ENCODE measurements at places on chromosomes 11 and 22.

GRCh38 chr11:79274636-79275331 lies 166.0 kb downstream of the TENM4 start:
- DNase-seq: no peak

DNA sequence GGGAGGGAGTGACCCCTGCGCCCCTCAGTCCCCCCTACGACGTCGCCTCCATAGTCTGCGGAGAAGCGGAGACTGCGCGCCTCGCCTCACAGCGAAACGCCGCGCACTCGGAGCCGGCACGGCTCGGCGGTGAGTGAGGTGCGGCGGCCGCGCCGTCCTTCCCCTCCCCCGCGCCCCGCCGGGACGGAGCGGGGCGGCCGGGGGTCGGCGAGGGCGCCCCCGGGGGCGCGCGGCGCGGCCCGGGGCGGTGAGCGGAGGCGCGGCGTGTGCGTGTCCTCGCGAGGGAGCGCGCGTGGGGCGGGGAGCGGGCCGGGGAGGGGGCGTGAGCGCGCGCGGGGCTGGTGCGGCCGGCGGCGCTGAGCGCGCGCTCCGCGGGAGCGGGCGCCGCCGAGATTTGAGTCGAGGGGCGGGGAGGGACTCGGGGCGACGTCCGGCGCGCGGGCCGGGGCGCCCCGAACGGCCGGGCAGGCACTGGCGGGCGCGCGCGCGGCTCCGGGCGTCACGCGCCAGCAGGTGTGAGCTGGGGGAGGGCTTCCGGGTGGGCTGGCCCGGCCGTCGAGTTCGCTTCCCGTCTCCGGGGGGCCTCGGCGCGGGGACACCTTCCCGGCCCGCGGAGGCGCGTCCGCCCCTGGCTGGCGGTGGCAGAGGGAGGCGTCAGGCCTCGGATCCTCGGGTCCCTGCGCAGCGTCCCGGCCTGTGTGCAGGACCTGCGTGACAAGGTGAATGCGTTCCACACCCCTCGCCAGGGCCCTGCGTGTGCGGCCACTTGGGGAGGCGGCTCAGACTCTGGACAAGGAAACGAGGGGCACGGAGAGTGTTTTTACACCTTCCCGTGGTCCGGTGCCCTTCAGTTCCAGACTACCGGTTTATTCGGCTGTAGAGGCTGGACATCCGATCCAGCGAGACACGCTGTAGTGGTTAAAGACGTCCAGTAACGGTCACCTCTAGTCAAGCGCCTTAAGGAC lies 50.4 kb downstream of the FAM83F start:
- peak; percentile 74 for DNase-seq

DNA sequence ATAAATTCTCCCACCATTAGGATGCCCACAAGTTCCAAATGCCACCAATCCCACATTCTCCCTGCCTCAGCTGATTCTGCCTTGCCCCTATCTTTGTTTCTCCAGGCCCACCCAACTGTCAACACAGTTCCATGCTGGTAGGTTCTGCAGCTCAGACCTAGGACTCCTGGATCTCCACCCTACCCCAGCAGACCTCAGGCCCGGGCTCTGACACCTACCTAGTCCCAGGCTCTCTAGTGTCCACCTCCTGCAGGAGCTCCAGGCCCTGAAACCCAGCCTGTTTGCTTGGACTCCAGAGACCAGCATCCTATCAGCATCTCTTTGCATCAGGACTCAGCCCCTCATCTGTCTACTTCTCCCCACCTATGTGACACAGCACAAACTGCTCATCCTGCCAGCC lies 86.5 kb downstream of the PDE2A start:
- no peak for DNase-seq

DNA sequence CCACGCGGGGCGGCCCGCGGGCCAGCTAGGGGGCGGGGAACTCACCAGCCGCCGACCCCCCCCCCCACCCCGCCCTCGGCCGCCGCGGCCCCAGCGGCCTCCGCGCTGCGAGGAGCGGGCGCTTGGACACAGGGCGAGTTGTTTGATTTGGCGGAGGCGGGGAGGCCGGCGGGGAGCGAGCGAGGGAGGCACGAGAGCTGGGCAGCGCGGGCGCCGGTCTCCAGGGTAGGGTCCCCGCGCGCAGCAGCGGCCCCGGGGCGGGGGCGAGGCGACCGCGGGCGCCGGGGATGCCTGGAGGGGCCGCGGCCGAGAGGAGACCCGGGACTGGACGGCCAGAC lies 64.4 kb downstream of the NAV2 start:
- peak; percentile 72 for DNase-seq

DNA sequence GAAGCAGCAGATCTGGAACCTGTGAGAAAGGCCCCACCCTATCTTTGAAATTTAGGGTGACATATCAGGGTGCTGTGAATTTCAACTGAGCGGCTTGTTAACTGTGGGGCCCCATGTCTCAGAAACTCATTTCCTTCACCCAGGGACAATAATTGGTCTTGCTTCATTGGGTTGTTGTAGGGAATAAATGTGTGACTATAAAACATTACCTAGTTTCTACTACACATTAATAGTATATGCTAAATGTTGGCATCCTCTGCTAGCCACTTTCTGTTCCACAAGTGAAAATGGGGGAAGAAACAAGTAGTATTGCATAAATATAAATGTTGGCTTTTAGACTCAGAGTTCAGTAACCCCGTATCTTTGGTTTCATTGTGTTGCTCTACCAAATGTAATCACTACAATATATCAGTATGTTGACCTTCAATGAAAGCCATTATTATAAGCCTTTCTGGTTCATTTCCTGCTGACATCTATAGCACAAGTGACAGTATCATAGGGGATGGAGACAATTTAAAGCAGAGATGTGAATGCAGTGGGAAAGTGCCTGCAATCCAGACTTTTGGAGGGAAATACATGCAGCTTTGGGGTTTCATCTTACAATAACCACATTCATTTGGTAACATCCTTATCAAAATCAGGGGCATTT lies 905.5 kb upstream of the RAG2 start:
- DNase-seq: no peak

DNA sequence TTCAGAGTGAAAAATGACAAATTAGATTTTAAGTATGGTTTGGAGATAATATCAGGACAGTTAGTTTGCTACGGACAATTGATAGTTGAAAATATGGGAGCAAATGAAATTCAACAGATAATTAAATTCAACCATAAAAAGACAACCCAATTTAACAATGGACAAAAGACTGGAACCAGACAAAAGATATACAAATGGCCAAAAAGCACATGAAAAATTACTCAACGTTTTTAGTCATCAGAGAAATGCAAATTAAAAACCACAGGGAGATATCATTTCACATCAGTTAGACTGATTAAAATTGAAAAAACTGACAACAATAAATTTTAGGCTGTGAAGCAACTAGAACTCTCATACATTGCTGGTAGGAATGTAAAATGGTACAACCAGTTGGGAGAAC lies 27.2 kb downstream of the SIK2 start:
- DNase-seq: no peak

DNA sequence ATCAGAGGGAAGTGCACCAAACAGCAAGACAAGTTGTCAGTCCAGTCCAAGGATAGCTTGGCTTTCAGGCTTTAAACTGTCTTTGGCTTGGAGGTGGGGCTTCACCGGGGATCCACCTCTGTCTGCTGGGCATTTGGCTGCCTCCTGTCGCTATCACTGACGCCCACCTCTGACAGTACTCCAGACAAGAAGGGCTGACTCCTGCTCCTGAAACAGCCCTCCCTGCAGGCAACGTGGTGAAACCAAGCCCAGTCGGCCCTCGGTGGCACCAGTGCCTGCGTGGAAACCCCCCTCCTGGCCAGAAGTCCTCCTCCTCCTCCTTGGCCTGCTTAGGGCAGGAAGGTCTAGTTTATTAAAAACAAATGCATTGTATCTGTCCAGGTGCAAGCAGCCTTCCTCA lies 16.9 kb downstream of the DHCR7 start:
- DNase-seq: no peak

DNA sequence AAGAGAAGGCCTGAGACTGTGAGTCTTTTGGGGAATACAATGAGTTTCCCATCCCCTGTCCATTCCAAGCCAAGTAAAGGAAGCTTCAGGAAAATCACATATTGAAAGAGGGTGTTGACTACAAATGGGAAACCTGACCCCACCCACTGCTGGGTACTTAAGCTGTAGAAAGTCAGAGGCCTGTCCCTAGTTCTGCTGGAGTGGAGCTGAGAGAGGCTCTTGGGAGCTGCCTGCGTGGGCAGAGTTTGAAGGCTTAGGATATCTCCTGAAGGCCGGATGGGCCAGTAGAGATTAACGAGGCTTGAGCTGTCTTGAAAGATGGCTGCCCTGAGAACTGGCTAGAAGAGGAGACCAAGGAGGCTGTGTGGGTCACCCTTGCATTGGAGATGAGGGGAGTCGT lies 176.2 kb upstream of the NECTIN1 start:
- DNase-seq: no peak

DNA sequence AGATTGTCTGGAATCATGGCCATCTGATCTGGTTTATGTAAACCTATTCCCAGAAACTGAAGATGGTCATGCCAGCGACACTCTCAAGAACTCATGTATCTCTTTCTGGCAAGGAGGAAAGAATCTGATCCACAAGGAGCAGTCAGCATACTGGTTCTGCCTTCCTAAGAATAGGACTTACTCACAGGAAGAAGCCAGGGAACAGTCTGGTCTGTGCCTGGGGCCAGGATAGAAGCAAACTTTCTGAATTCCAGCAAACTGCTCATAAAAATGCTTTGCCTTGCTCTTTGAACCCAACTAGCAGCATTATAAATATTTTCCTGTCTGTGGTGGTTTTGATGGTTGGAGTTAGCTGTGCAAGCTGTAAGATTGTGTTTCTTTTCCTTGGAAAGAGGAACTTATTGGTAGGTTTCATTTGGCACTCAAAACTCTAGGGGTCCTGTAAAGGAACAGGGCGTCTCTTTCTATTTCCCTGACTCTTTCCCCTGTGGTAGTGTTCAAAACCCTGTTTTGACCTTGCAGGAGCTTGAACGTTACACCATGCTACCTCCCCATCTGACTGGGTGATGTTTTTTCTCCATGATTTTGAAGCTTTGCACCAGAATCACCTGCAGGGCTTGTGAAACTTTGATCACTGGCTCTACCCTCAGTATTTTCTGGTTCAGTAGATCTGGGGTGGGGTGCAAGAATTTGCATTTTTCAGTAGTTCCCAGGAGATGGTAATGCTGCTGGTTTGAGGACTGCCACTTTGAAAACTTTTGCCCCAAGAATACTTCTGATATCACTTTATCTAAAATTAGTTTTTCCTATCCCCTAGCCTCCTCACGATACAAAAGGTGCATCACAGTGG lies 627.8 kb upstream of the ANO5 start:
- no peak for DNase-seq

GRCh38 chr11:210122-210802 lies 2.8 kb downstream of the RIC8A start:
- no peak for DNase-seq

GRCh38 chr22:50190182-50190940 lies 4.6 kb downstream of the TRABD start:
- no peak for DNase-seq

All from type B pancreatic cell (in vitro differentiated cells).